Hindlimb muscle (tissue), 1 donor: ENCODE measurements at places on chromosomes 5 and 9. TPM values are rescaled to one million over a fixed set of nuclear protein-coding genes. Genes with fewer than 3 reads are reported as not detected.

- no peak for DNase-seq
These were observed 157.2 kb upstream of the ISL1 start for GRCh38 chr5:51225789-51226742.

DNA sequence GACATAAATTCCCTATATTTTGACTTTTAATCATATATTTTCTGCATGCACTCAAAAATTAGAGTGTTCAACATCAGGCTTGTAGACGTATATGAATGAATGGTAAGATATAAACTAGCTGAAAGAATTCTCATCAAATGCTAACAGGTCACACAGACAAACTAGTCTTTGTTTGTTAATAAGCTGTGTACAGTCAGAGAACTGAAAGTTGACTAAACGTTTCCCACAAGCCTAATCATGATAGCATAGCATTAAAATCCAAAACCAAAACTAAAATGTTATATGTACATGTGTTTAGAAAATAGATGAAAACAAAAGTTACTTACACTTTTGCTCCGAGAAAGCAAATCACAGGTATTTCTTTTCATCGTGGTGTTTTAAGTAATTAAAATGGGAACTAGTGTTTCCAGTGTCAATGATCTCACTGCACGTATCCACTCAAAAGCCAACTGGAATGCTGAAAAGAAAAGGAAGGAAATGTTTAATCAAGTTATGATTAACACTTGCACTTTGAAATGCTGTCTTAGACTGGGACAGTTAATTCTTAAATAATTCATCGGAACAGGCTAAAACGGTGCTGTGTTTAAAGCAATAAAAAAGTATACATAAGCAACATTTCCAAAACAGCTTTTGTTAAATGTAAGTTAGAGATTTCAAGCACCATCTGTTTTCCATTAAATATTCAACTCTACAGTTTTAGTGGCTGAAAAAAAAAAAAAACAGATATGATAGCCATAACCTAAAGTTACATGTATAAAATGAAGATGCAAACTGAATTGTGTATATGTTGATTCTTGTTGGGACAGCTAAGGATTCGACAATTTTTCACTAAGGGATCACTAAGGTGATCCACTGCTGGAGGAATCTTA, 291.9 kb upstream of the PDE4D start:
- no peak for DNase-seq

- no peak for DNase-seq
These were observed 37.4 kb downstream of the WHRN start for GRCh38 chr9:114467910-114468309.

DNA sequence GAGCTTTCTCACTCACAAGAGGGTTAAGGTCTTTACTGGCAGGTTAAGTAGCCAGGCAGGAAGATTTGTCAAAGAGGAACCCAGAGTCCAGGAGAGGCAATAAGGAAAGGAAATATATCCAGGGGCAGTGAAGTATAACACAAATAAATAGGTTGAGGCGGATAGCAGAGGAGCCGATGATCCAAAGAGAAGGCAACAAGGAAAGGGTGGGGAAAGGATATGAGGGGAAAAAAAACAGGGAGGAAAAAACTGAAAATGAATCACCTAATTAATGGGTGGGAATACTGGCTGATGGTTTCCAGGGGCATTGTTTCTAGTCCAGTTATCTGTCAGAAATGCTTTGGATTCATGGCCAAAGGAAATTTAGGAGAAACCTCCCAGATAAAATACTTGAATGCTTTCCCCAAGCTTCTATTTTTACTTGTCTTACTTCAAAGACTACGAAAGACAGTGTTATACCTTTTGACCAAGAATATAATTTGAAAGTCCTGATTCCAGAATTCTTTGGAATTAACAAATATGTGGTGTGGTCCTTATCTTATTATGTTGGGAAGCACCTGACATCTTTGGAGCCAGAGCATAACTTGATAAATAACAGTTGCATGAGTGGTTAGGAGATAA, 146.5 kb downstream of the AOPEP start:
- DNase-seq = no peak

Gene GAPT
- polyA plus RNA-seq = 0.59 TPM

- DNase-seq = no peak
These were observed 36.7 kb upstream of the HMHB1 start for GRCh38 chr5:143775258-143775657.

DNA sequence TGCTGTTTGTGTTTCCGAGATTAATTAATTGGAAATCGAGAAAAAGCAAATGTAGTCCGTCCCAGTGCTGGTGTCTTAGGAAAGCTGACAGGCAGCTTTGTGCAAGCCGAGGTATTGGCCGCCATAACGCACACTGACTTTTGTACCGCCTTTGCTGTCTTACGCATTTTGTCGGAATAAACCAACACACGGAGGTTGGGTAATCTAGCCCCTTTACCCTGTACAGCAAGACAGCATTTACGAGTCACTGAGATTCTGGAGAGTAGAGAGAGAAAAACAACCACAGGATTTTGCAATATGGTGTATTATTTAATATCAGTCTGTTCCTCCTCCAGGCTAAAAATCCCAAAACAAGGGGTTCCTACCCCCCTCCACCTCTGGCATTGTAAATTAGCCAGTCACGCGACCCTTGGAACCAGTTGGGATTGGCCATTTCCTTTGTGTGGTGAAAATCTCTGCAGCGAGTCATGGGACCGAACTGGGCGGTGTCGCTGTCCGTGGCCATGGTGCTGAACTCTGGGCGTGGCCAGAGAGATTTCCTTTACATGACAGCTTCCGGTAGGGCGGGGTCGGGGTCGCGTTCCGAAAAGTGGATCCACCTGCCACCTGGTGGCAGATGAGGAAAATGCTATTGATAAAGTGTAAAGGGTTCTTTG, 10.3 kb upstream of the PCDHB1 start:
- DNase-seq = peak; percentile 84
